ENCODE measurements at places on chromosomes 16 and 17. TPM values are rescaled to one million over a fixed set of nuclear protein-coding genes. Genes with fewer than 3 reads are reported as not detected.

The CES5A gene
- not detected for total RNA-seq

DNA sequence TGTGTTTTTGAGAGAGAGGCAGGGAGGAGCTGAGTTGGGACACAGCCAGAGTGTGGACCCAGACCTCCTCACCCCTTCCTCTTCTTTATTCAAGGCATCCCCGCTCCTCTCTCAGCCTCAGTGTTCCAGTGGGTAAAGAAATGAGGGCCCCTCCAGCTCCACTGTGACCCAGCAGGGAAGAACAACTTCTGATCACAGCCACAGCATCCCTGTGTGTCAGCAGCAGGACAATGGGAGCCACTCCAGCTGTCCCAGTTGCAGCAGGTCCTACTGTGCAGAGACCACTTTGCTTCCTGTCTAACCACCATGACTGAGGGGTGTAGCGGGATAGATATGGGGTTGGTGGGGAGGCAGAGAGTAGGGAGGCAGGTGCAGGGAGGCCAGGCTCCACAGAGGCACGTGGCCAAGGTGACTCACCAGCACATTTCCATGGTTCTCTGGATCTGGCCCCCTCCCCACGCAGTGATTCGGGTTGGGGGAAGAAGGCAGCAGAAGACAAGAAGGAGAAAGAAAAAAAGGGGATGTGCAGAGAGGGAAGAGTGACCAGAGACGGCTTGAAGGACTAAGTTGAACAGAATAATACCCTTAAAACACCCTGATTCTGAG lies 24.5 kb downstream of the PIK3R5 start:
- DNase-seq = no peak

GRCh38 chr17:40956401-40957254 lies 10.1 kb downstream of the KRT39 start:
- no peak for DNase-seq

DNA sequence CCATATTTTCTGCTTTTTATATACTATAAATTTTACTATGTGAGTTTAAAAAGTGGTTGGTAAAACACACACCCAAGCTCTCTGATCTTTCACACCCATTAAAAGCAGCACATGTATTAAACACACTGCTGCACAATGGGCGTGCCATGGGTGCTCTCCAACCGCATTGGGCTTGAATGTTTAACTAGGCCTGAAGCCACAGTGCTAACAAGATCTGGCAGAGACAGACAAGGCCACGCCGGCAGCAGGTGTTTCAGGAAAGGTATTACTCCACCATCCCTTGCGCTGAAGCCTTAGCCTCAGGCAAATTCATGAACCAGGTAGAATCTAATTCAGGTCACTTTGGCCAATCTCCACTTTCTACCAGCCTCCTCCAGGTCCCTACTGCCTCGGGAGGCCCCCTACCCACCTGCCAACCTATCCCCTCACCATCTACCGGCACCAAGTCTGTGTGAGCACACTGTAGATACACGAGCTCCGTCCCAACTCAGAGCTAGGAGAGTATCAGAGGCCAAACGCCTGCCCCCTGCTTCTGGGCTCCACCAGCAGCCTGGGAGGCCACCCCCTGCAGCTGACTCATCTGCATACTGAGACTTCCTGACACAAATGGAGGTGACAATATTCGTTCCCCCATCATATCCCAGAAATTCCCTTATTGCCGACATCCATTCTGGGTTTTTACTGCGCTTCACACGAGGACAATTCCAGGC lies 95.0 kb downstream of the ADCY9 start:
- DNase-seq = no peak

GRCh38 chr16:27920391-27920891 lies 143.1 kb downstream of the GSG1L start:
- DNase-seq = no peak

All from lung microvascular endothelial cell (primary cell).